ENCODE measurements at places on chromosomes 2 and 18.

DNA sequence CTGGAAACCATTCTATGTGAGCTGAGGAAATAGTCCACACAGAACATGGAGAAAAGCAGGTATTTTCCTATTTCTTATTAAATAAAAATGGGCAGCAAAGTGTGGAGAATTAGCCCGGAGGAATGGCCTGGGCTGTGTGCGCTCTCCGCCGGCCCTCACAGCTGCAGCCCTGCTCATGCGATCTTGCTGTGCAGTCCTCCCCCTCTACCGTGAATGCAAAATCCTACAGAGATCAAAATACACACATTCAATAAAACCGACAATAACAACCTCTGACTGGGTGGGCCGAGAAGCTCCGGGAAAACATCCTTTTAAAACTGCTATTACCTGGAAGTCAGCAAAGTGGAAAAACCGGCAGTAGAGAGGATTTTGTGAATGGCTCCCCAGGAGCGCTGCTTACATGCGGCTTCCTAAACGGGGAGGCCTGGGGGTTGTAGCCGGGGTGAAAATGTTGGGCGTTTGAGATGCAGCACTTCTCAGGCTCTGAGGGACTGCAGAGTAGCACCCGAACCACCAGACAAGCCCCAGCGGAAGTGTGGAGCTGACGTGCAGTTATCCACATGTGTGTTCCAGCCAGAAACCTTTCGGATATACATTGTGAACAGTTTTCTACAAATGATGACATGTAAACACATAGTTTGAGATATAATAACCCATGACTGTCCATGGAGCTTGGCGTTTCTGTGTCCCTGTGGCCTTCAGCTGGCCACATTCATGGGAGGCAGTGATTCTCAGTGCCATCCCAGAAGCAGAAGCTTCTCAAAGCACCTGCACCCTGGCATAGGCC lies 94.2 kb upstream of the ALKAL2 start:
- no peak for DNase-seq

GRCh38 chr2:19355014-19355405 lies 3.4 kb downstream of the OSR1 start:
- no peak for DNase-seq

- DNase-seq: no peak
Observed at GRCh38 chr2:100259106-100259505, 63.2 kb downstream of the LONRF2 start.

DNA sequence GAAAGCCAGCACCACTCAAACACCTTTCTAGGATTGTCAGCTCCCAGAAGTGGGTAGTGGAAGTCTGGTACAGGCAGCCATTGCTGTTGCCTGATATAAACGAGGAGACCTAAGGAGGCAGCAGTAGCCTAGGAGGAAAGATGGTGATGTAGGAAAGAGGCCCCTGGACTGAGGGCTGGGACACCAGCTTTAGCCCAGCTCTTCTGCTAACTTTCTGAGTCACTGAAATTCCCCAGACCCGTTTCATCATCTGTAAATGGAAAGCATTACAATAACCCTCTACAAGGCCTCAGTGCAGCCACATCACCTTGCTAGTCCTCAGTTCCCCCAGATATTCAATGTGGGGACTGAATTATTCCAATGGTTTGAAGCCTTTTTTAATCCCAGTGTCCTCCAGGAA lies 336.5 kb downstream of the TNS1 start:
- DNase-seq: no peak

DNA sequence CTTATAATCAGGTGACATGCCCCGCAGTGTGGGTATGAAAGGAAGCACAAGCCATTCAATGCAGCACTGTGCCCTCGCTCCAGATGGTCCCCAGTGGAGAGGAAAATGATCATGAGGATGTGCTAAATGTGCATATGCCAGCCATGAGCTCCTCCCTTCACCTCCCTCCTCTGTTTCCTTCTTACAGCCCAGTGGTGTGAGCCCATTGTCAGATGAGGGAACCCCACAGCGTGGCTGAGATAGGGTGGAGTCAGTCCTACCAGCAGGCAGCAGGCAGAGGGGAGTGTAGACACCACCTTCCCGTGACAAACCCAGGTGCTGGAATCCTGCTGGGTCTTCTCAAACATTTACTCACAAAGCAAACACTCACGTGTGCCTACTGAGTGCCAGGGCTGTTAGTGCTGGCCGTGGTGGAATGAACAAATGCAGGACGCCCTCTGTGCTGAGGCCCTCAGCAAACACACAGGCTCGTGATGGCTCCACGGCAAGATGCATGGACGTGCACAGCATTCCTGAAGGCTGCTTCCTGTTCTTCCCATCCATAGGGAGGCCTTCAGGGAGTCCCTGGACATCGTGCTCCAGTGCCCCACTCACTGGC lies 181.7 kb upstream of the TPO start:
- DNase-seq: no peak

Measured in right forelimb (tissue), 1 donor.